NCI-H526 treated with DMSO at 0.1 percent for 48 hours (cell line): ENCODE measurements at places on chromosomes 2 and 18.

DNA sequence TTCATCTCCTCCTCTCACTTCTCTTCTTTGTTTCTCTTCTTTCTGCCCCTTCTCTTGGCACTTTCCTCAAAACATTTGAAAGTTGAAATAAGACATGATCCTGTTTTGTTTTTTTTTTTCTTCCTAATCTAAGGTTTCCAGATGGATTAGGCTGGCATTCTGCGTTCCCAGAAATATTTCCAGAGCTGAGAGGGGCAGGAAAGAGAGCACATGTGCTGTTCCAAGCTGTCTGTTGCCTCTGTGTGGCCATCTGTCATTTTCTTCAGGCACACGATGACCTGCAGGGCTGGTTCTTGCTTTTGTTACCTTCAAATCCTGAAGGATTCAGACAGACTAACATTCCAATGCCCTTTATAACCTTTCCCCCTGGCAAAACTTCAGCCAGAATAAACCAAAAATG is 142.9 kb downstream of the RNF144A start:
- no peak for DNase-seq

GRCh38 chr2:109339519-109339966 is 210.5 kb downstream of the SH3RF3 start:
- no peak for DNase-seq

- DNase-seq = no peak
Observed at GRCh38 chr2:192657362-192657761, 462.6 kb upstream of the TMEFF2 start.

DNA sequence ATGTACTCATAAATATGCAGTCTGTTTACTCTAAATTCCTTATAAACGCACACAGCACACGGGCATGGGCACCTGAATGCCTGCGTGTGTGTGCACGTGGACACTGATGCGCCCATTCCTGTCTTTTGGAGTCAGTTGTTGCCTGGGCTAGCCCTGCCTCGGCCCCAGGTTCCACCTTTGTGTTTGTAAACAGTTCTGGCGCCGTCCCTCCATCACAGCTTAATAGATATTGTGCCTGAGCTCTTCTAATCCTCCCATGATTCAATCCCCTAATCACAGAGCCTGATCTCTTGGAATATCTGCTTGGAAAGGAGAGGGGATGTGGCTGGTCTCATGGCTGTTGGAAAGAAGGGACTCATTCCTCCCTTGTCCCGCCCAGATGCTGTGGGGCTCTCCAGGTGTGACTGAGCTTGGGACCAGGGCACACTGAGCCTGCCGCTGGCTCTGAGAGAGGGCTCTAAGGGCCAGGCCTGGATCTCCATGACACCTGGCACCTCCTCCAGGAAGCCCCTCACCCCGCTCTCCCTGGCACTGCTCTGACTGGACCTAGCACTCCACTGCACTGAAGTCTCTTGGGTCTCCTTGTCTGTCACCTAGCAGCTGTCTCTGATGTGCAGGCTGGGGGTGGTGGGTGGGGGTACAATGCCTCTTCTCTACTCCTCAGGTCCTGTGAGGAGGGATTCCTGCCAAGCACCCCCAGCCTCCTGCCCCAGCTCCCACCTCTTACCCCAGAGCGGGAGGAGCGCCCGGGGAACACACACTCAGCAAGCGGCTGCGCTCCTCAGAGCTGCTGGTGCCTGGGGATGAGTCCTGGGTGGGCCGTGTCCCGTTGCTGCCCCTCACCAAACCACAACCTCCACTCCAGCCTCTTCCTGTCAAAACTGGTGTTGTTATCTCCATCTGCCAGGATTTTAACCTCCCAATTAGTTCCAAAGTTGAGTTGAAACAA is 181.3 kb downstream of the INHBB start:
- no peak for DNase-seq

- DNase-seq = no peak
Observed at GRCh38 chr2:33433279-33434235, 42.9 kb upstream of the RASGRP3 start.

DNA sequence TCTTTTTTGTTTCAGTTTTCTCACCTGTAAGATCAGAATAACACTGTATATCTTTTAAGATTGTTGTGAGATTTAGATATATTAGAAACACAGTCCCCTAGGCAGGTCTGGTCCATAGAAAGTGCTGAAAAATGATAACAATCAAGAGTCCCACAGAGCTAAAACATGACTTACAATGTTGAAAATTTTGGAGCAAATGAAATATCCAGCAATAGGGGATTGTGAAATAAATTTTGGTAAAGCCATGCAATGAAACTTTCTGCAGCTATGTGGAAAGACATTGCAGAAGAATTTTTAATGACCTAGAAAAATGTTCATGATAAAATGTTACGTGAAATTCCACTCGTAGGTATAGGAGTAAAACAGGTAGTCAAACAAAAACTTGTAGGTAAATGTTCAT is 127.6 kb upstream of the SERPINE2 start:
- no peak for DNase-seq

DNA sequence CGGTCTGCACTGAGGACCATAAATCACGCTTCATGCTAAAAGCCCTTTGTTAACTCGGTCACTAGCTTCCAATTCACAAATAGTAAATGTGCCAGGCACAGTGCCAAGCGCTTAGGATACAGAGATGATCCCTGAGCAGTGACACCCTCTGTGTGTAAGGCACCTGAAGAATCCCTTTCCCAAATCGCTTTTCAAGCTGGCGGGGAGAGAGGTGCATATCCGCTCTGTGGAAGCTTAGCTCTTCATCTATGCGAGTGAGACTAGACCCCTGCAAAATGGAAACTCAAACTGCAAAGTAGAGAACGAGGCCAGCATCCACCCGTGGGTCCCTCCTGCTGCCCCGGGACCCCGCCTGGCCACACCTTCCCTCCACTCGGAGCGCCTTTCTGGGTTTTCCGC is 2.4 kb downstream of the PIEZO2 start:
- DNase-seq = no peak

DNA sequence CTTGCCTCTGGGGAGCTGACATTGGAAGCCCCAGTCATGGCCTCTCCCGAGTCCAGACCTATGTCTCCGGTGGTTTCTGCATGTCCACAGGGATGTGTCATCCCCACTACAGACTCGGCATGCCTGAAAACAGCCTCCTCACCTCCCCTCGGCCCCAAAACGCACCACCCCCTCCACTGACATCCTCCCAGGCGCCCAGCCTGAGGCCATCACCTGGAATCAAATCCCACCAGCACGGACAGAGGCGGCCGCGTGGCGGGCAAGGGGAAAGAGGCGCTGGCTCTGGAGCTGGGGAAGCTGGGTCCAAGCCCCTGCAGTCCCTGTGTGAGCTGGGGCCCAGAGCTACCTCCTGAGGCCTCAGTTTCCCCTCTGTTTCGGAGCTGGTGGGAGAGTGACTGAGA is 69.9 kb upstream of the SMAD7 start:
- no peak for DNase-seq
